Spinal cord (tissue), 10 donors: ENCODE measurements at places on chromosomes 3 and 15.

DNA sequence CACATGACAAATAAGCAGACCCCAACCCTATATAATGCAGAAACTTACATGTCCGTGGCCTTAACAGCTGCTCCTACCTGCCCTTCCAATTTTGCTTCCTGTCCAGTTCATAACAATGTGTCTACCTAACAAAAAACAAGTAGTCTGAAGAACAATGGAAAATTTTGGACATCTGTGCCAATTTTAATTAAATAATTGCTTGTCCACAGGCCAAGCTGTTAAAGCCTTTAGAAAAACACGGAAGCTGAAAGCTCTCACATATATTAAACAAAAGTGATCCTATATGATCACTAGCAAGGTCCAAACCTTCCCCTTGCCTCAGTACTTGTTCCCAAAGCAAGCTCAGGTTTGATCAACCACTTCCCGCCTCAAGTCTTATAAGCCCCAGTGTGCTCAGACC, 37.1 kb downstream of the MAGI1 start:
- no peak for DNase-seq

DNA sequence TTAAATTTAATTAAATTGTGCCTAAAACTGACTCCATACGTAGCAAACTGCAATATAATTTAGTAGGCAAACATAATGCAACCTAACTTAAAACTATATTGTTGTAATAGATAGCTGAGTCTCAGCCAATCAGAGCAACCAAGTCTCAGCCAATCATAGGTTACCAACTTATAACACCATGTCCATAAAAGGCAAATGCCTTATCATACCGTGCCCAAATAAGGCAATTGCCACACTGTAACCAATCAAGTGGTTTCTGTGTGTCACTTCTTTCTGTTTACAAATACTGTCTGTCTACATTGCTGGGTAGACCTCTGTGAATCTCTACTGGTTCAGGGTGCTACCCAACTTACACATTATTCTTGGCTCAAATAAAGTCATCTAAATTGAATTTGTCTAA, 728.4 kb upstream of the EPHA6 start:
- no peak for DNase-seq

- no peak for DNase-seq
Measured at GRCh38 chr3:69090021-69090420, 5.3 kb downstream of the ARL6IP5 start.

DNA sequence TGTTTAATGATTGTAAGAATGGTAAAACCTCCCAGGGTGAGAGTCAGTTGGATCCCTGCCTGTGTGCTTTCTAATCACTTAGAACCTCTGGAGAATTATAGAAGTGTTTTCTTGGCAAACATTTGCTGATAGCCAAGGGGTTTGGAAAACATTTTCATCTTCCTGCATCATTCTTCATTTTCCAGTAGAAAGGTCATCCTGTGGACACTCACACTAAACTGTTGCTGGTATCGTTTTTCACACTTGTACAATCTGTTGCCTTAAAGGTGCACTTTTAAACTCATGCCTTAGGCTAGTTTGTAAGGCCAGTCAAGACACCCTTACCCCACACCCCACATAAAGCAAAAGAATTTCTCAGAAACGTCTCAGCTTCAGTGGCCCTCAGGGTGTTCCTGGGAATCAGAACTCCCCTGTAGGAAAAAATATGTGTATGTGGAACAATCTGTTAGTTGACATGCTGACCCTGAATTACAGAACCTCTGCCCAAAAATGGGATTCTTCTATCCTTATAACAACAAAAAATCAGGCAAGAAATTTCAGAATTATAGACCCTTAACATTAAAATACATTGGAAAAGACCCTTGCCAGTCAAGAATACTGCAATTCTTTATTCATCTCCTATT, 5.8 kb upstream of the PLD1 start:
- DNase-seq: no peak

DNA sequence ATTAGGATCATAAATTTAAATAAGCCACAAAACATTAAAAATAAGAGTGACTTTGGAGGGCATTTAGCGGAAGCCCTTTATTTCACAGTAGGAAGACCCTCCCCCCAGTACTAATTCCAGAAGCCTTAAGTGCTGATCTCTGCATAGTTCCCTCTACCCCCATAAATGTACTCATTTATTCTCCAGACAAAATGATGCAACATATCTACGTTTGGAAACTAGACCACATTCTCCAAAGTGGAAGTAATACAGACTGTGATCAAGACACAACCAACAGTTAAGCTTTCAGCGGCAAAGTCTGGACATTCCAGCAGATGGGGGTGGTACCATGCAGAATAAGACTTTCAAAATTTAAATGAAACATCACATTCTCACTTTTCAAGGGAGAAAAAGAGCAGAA, 44.8 kb upstream of the RPS17 start:
- DNase-seq: no peak

DNA sequence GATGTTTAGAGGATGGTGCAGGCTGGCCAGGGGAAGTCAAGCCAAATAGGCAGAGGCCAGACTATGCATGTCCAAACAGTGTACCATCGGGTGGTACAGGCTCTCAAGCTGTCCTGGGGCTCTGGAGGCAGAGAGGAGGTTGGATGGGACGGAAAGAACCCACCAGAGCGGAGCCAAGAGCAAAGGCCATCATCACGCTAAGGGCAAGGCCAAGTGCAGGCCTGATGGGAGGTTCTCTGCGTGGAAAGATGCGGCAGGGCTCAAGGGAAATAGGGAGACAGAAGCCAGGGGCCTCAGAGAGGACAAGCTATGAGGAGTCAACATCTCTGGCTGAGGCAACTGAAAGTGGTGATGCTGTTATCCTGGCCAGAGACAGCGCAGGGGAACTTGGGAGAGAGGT, 102.7 kb downstream of the ASB7 start:
- DNase-seq: no peak

GRCh38 chr3:150603980-150604319, 829 bp downstream of the SELENOT start:
- DNase-seq: no peak

GRCh38 chr3:122628567-122628966, 51.1 kb downstream of the PARP15 start:
- no peak for DNase-seq

DNA sequence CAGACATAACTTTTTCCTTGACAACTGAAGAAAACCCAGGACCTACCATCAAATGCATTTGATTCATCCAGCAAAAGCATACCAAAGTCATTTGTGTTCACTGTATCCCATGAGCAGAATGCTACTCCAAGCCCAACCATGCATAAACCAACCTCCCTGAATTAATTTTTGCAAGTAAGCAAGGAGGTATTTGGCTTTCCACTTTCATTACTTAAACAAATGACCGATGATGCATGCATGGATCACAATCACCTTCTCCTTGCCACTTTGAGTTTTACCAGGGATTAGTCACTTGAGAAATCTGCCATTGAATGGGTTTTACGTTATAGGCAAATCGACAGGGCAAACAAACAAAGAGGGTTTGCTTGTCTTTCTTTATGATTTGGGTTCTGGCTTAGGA, 214.8 kb downstream of the FMN1 start:
- no peak for DNase-seq

GRCh38 chr15:34900748-34901147, 68.8 kb downstream of the AQR start:
- no peak for DNase-seq

DNA sequence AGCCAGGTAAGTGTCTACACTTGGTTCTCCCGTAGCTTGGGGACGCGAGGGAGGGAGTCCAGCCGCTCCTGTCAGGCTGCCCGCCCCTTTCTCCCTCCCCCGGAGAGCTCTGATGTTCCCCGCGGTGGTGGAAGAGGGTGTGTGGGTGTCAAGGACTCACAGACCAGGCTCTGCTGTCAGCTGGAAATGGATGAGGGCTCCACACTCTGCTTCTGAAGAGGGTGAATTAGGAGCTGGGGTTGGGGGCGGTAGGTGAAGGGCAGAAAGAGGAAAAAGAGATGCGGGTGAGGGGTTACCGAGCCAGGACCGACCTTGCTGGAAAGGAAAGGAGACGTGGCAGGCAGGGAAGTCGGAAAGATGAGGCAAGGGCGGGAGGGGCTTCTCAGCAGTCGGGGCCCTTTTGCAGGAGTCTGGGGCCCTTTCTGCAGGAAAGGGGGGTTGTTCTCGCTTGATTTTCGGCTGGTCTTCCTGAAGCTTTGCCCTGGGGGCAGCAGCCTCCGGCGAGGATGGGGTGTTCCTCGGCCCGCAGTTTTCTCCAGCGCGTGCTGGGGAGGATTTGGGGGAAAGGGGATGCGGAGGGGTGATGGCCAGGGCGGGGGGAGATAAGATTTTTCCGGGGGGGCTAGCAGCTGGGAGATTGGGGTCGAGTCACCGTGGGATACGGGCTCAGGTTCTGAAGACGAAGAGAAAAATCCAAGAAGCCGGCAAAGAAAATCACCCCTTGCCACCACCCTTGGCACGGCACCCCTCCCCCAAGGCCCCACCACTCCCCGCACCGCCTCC, 602 bp upstream of the BAHD1 start:
- DNase-seq: peak; percentile 35

- DNase-seq: peak; percentile 80
Measured at GRCh38 chr3:59753808-59754450, 704.1 kb upstream of the CFAP20DC start.

DNA sequence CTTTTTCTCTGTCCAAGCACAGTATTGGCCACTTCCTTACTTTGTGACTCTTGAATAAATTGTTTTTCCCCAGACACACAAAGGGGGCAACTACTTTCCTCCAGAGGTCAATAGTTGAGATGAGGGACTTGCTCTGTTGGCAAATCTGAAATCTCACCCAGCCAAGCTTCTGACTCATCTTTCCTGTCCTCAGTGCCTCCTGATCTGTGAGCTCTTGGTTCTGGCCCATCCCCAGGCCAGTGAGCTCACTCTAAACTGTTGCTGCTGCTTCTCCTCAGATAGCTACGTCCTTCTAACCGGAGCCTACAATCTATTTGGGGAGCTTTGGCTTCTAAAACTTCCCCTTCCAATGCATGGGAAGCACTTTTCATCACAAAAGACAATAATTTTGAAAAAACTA, 50.0 kb upstream of the NMD3 start:
- no peak for DNase-seq

GRCh38 chr3:143242101-143242500, 122.5 kb downstream of the CHST2 start:
- DNase-seq: no peak

- peak; percentile 9 for DNase-seq
Measured at GRCh38 chr3:177238686-177239216, 41.5 kb upstream of the TBL1XR1 start.
